ENCODE measurements at places on chromosomes 5 and 9.

DNA sequence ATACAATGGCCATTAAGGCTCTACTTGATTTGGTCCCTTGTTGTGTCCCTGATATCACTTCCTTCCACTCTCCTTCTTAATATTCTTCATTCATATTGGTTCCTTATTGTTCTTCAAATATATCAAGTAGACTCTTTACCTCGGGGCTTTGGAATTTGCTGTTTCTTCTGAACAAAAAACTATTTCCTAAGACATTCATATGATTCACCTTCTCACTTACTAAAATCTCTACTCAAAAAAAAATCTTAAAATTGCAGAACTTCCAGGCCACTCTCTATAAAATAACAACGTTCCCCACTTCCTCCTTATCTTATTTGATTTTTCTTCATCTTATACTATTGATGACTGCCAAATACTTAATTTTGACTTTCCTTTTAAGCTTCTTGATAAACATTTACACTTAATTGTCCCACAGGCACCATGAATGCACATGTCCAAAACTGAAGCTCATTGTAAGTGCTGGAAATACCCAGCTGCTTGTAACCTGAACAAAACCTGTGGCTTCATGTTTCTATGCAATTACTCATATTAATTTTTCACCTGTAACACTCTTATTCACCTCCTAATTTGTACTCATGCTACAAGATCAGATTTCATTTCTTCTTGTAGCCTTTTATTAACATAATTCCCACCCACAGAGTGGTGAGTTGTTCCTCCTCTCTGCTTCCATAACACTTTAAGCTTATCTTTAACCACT is 58.4 kb upstream of the NUDT12 start:
- no peak for DNase-seq

DNA sequence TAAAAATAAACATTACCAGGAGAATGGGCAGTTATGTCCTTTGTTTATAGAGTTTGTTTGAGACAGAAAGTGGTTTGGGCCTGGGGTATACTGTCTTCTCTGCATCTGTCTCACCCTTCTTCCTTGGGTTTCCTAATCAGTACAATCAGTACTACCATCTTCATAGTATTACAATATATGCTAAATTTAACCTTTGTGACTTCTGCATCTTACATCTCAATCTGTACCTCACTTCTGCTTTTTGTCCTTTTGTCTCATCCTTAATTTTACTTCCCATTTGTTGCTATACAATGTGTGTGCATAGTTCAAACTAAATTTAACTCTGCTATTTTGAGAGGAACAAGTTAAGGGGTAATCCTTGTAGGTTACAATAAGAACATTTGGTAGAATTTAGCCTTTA is 19.6 kb downstream of the FBXO38 start:
- no peak for DNase-seq

- DNase-seq, result peak; percentile 69
Measured at GRCh38 chr9:81629440-81629839, 59.9 kb downstream of the TLE1 start.

GRCh38 chr5:107457138-107457537 is 213.6 kb downstream of the EFNA5 start:
- no peak for DNase-seq

- DNase-seq, result peak; percentile 45
Measured at GRCh38 chr5:169160405-169160901, 140.5 kb downstream of the SLIT3 start.

GRCh38 chr9:131528186-131528585 is 2.9 kb downstream of the UCK1 start:
- DNase-seq, result no peak

- no peak for DNase-seq
Measured at GRCh38 chr5:36686881-36687280, 80.5 kb downstream of the SLC1A3 start.

DNA sequence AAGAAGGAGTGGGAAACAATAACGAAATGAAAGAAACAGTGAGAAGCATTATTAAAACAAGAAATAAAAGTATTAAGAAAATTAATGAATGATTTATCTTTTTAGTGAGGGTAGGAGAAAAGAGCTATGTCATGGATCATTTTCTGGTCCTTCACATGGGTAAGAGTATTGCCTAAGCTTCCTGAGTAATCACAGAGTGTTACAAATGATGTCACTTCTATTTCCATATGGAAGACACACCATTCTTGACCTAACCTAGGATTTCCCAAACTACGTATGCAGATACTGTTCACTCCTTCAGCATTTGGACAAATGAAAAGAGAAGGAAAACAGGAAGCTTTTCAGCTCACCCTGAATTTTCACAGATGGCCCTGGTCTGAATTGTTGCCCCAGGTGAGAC is 3.3 kb upstream of the TSLP start:
- DNase-seq, result no peak

- DNase-seq, result no peak
Measured at GRCh38 chr9:134291961-134292871, 34.0 kb upstream of the RXRA start.

GRCh38 chr9:86036555-86036954 is 62.8 kb downstream of the GOLM1 start:
- no peak for DNase-seq

- peak; percentile 30 for DNase-seq
Measured at GRCh38 chr5:43609752-43610151, 6.8 kb downstream of the NNT start.

- no peak for DNase-seq
Measured at GRCh38 chr5:107476783-107477182, 194.0 kb downstream of the EFNA5 start.

DNA sequence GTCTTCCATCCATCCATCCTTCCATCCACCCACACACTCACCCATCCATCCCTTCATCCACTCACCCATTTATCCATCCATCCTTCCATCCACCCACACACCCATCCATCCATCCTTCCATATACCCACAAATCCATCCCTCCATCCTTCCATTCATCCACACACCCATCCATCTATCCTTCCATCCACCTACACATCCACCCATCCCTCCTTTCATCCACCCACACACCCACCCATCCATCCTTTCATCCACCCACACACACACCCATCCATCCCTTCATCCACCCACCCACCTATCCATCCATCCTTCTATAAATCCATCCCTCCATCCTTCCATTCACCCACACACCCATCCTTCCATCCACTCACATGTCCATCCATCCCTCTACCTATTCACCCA is 23.6 kb downstream of the DRD1 start:
- DNase-seq, result no peak

- DNase-seq, result no peak
Measured at GRCh38 chr9:87497080-87497603, 525 bp upstream of the DAPK1 start.
